A549 treated with RU486 at 1 μM for 4 hours (cell line): ENCODE measurements at places on chromosomes 5 and 9. TPM values are rescaled to one million over a fixed set of nuclear protein-coding genes. Genes with fewer than 3 reads are reported as not detected.

The GRHPR gene
- 140 to 171 TPM (median 163 TPM) in 5 replicates for total RNA-seq

The CAVIN4 gene
- 0.26 to 0.56 TPM (median 0.54 TPM) in 5 replicates for total RNA-seq

The CDKN2B-AS1 gene
- not detected in 5 replicates for total RNA-seq

The MARCOL gene
- total RNA-seq = not detected in 5 replicates

The LMBRD2 gene
- total RNA-seq = 0.93 to 2.5 TPM (median 1.6 TPM) in 5 replicates

The BARHL1 gene
- total RNA-seq = not detected in 5 replicates

The HMCN2 gene
- 0.04 to 0.06 TPM (median 0.05 TPM) in 4 of 5 replicates, not detected in the other for total RNA-seq

The KCNN2 gene
- total RNA-seq = 0.10 to 0.24 TPM (median 0.17 TPM) in 4 of 5 replicates, not detected in the other

The IFNE gene
- total RNA-seq = 0.86 to 2.3 TPM (median 1.4 TPM) in 5 replicates

The PCSK1 gene
- 0.35 to 0.97 TPM (median 0.67 TPM) in 5 replicates for total RNA-seq

The TEK gene
- 0.03 to 0.12 TPM (median 0.06 TPM) in 5 replicates for total RNA-seq

The KCNIP1 gene
- total RNA-seq = not detected in 5 replicates

The CCL27 gene
- total RNA-seq = 0.22 to 0.41 TPM (median 0.23 TPM) in 3 of 5 replicates, not detected in the others

The CCNJL gene
- total RNA-seq = 10.8 to 13.7 TPM (median 12.8 TPM) in 5 replicates

The HMGCS1 gene
- 45.8 to 59.7 TPM (median 53.7 TPM) in 5 replicates for total RNA-seq

The FUT7 gene
- total RNA-seq = 0.07 to 0.09 TPM (median 0.08 TPM) in 3 of 5 replicates, not detected in the others

The CDC20B gene
- 0.05 to 0.11 TPM (median 0.09 TPM) in 3 of 5 replicates, not detected in the others for total RNA-seq

The CHSY3 gene
- total RNA-seq = 0.08 to 0.13 TPM (median 0.09 TPM) in 5 replicates

The ARL14EPL gene
- total RNA-seq = 0.16 to 0.32 TPM (median 0.24 TPM) in 4 of 5 replicates, not detected in the other

The GABRA1 gene
- total RNA-seq = not detected in 5 replicates

The IL9 gene
- total RNA-seq = not detected in 5 replicates

The PCDHA9 gene
- 0.04 TPM in 1 of 5 replicates, not detected in the others for total RNA-seq

The ZNF454 gene
- total RNA-seq = not detected in 5 replicates

The SLCO4C1 gene
- 0.01 TPM in 1 of 5 replicates, not detected in the others for total RNA-seq

The LECT2 gene
- total RNA-seq = not detected in 5 replicates

The FBP2 gene
- 0.07 TPM in 1 of 5 replicates, not detected in the others for total RNA-seq

The TRIM36 gene
- 1.5 to 2.7 TPM (median 2.2 TPM) in 5 replicates for total RNA-seq

The N4BP3 gene
- total RNA-seq = 1.1 to 1.4 TPM (median 1.3 TPM) in 5 replicates

The IL13 gene
- 0.07 to 0.24 TPM in 2 of 5 replicates, not detected in the others for total RNA-seq

The MLANA gene
- total RNA-seq = not detected in 5 replicates

The C9orf153 gene
- total RNA-seq = 0.23 to 0.43 TPM in 2 of 5 replicates, not detected in the others

The HARS1 gene
- total RNA-seq = 78.1 to 83.6 TPM (median 79.0 TPM) in 5 replicates

The ASS1 gene
- total RNA-seq = 15.4 to 18.0 TPM (median 17.2 TPM) in 5 replicates

The CCNI2 gene
- 0.07 to 0.26 TPM (median 0.14 TPM) in 5 replicates for total RNA-seq

The PLAC8L1 gene
- total RNA-seq = 0.29 TPM in 1 of 5 replicates, not detected in the others

The NIPBL gene
- 9.5 to 15.9 TPM (median 14.6 TPM) in 5 replicates for total RNA-seq

The GNA14 gene
- 0.06 TPM in 1 of 5 replicates, not detected in the others for total RNA-seq

The SLC46A2 gene
- total RNA-seq = not detected in 5 replicates
